Stimulated activated CD4-positive, alpha-beta T cell treated with anti-CD3 and anti-CD28 coated beads, Interleukin-1b, Interleukin-23, amount 100 ng/mL, for 24 hours (primary cell): ENCODE measurements at places on chromosomes 4 and X.
A peak's percentile ranks its signal among the peaks of the same experiment; 100 is the strongest.

DNA sequence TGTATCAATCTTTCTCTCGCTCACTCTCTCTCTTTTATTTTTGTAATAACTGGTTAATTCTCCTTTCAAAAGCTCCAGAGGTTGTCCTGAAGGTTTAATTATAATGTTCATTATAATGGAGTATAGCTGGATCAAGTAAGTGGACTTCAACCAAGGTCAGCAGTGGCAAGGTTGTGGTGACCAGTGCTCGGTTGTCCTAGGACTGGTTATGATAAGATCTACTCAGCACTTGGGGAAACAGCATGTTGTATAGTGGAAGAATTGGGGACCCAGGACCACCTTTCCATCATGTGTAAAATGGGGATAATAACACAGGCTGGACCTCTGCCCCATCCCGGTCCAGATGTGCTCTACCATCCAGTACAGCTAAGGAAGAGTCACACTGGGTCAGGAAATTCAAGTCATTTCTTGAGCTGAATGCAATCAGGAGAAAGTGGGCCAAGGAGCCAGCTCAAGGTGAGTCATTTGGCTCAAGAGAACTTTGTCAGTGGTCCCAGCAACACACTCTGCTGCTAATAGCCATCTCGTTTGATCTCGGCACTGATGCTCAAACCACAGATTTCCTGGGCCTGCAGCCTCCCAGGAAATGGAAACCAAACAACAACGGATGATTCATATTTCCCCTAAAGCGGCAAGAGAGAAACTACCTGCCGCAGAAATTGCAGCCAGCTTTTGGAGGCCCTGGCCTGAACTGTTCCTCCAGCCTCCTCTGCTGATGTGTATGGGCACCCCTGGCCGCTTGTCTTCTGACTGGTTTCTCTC lies 123.6 kb upstream of the RBPJ start:
- peak; percentile 57 for DNase-seq

DNA sequence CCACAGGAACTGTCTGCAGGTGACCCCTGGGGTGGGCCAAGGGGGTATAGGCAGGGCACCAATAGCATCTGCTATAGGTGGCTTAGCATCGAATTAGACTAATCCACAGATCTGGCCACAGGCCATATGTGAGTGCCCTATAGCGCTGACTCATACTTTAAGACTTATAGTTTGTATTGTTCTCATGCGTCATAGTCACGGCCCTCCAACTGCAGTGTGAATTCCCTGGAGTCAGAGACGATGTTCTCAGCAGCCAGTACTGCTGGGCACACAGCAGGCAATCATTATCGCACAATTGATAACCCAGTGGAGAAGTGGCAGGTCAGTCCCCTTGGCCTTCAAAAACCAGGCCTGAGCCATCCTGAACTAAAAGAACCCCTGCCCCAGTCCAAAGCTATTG lies 58.1 kb downstream of the ADGRG2 start:
- no peak for DNase-seq

DNA sequence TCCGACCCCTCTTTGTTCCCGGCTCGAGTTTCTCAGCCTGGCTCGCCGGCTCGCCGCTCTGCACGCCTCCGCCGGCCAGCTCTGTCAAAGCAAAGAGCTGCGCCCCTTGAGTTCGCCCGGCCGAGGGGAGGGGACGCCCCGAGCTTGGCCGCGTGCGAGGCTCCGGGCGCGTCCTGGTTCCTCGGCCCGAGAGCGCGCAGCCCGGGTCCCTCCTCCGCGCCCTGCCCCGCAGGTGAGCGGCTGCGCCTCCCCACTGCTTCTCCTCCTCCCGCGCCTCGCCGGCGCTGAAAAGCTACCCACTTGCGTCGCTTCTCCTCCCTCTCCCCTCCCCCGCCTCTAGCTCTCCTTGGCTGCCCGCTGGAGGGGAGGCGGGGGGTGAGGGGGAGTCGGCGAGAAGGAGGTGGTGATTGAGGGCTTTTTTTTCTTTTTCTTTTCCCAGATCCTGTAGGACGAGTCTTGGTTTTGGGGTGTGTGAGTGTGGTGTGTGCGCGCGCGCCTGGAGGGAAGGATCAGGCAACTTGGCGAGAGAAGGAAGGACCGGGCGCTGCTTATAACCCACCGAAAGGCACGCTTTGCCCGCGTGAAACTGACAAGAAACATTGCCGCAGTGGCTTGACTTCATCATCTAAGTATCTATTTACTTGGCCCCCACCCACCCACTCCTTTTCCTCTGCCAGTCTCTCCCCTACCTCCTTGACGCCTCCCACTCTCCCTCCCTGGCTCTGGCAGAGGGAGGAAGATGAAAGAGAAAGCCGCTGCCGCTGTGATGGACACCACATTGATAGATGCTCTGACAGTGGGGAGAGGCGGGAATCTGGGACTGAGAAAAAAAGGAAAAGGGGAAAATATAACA lies at the start of gene LEF1:
Gene LEF1, minus strand, starts transcription at position 262 of the 853 bp plus-strand sequence. CDS start 1,165 bp downstream, outside the sequence.
- DNase-seq = no peak

GRCh38 chr4:69702201-69702600 lies 49.2 kb upstream of the UGT2A1 start:
- no peak for DNase-seq

DNA sequence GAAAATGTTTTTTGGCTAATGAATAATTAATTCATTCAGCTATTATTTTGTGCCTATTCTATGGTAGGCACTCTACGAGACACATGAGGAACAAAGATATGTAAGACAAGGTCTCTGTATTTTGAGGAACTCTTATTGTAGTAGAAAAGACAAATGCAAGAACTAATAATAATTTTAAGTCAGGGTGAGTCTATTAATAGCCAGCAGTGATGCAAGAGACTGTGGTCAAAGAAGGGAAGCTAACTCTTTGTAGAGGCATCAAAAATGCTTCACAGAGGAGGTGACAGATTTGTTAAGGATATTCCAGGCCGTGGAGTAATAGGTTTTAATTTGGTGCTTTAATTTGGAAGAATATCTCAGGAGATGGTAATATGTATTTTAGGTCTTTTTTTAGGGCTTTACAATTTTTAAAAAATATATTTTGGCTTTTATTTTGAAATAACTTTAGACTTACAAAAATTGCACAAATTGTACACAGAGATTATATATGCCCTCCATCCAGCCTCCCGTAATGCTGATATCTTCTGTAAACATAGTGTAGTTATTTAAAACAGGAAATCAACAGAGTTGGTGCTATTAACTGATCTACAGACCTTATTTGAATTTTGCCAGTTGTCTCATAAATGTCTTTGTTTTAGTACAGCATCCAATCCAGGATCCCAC lies 48.1 kb downstream of the DCLK2 start:
- DNase-seq = no peak

- DNase-seq = no peak
These were observed 54.6 kb upstream of the RAPGEF2 start for GRCh38 chr4:159048166-159048886.

- DNase-seq = no peak
These were observed 2.9 kb upstream of the MTM1 start for GRCh38 chrX:150565551-150565950.

DNA sequence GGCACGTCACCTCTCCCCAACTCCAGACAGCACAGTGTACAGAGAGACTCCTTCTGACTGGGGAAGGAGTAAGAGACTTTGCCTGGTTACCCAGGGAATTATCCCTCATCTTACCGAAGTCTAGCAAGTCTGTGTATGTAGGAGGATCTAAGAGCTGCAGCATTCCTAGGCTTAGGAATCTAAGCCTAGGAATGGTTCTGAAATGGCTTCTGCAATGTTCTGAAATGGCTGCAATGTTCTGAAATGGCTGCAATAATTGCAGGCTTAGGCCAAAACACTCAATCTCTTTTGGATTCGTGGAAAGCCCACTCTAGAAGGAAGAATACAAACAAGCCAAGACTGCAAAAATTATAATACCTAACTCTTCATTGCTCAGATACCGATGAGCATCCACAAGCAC lies 106.4 kb downstream of the SCLT1 start:
- no peak for DNase-seq

DNA sequence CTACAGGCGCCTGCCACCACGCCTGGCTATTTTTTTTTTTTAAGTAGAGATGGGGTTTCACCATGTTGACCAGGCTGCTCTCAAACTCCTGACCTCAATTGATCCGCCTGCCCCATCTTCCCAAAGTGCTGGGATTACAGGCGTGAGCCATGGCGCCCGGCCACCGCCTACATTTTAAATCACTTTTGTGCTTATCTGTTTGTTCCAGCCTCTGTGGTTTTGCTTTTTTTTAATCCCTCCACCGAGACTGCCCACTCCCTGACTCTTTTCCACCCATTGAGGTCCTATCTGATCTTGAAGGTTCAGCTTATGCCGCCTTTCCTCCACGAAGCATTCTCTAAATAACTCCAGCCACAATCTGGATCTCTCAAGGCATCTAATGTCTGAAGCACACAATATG lies 73.5 kb downstream of the CHRDL1 start:
- no peak for DNase-seq

- DNase-seq = no peak
These were observed 344.1 kb downstream of the PCDH10 start for GRCh38 chr4:133493241-133493640.

GRCh38 chr4:168240821-168241220 lies 77.7 kb downstream of the DDX60 start:
- DNase-seq = no peak

DNA sequence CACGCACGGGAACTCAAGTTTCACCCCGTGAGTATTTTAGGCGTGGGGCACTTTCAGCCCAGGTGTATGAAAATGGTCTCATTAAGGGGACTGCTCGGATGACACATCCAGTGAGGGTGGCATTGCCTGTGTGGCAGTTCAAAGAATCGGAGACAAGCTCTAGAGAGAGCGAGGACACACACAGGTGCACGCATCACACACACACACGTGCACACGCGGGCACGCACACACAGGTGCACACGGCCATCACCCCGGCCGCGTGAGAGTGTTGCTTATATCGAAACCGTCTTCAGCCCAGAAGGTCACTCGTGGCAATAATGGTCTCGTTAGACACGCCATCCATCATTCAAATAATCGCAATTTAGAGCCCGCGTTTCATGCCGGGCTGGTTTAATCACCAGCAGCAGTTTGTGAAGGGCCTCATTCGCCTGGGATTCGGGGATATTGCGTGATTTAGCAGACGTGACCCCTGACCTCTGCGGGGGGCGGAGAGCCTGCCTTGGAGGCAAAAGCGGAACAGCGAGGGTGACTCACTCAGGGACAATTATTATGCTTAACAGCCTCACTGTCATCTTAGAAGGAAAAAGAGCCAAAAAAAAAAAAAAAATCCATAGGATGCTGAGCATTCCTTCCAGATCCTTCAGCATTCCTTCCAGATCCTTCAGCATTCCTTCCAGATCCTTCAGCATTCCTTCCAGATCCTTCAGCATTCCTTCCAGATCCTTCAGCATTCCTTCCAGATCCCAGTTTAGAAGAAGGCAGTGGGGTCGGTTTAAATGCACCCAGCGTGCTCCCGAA lies 89.4 kb upstream of the PPP2R3B start:
- no peak for DNase-seq

DNA sequence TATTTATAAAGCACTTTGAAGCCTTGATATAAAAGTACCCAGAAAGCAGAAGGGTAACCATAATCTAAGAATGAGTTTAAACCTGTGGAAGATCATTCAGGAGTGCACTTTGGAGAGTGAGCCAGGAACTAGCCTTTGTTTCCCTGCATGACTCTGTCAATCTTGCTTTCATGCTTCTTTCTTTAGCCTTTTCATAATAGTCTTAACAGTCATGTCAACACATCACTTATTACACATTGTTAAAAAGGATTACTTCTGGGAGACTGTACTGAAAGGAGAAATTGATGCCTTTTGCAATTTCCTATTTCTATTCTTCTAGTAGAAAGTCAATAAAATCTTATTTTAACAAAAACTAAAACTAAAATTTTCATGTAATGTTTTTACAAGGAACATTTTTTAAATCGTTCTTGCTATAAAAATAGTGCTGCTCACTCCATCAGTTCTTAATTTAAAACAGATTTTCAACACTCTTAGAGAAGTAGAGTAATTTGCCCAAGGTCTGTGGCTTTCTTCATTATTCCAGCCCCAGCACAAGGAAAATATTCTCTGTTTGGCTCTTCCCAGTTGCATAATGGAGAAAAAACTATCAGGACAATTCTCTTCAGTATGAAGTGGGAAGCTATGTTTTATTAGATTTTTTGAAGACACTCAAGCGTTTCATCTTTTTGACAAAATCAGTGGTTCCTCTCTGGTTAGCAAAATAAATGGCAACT lies 35.4 kb upstream of the SPP1 start:
- no peak for DNase-seq

DNA sequence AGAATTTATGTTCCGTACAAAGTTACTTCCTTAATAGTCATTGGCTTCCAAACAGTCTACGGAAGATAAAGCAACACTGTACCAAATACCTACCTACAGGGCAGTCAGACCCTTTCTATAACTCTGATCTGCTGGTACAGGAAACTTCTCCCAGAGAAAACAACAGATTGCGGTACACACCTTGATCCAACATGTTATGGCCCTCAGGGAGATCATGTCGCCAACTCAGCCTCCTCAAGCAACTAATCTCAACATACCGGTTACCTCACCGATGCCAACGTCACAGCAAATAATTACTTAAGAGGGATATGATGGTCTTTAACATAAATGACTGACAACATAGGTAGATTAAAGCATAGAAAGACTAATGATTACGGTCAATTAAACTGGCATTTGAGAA lies 70.4 kb downstream of the RFC1 start:
- DNase-seq = no peak

DNA sequence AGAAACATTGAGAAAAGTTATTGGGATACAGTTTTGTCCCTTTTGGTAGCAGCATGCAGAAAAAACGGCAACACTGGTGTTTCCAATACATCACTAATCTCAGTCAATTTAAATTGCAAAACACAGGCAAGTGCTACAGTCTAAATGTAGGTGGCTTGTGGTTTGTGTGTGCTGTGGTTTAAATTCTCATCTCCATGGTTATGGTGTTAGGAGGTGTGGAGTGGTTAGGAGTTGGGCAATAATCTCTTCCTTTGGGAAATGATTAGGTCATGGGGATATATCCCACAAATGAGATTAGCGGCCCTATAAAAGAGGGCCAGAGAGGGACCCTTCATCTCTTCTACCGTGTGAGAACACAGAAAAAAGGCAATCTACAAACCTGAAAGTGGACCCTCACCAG lies 1344.3 kb downstream of the ADGRL3 start:
- no peak for DNase-seq

DNA sequence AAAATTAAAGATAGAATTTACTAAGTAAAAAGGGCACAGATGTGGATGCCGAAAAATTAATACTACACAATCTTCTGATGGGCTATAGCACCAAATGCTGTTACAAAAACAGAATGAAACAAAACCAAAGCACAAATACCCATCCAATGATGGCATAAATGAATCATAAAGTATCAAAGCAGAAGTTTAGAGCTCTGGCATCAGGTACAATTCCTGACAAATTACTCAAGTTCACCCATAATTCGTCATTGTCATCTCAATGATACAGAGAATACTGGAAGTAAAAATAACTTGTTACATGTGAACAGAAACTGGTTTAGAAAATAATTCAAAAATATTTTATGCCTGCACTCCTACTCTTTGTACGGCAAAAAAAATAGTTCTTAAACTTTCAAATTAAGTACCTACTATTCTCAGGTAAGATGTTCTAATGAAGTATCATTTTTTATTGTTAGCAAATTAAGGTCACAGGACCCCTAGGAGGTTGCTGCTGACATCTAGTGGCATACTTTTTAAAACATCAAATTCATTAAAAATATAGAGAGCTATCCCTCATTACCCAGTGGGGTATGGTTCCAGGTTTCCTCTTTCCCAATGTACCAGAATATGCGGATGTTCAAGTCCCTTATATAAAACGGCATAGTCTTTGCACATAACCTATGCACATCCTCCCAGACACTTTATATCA lies 126.1 kb downstream of the INPP4B start:
- no peak for DNase-seq
